Iris pigment epithelial cell (primary cell): ENCODE measurements at places on chromosomes 5 and 9.

DNA sequence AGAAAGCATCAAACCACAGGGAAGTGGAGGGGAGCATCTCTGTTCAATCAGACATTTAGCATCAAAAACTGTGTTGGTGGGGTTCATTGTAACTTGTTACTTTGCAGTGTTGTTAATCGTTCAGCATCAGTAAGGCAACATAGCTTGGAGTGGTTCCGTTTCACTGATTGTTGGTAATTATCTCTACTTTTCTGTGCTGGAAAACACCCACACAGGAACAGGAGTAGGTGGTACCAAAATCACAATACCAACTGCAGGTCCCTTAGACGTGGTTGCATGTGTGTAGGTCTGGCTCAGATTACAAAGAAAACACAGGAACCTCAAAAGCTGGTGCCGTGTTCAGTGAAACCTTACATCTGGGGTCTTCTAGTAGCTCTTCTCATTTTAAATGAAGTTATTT, 146.8 kb downstream of the RNF180 start:
- DNase-seq: no peak

GRCh38 chr9:5449521-5450358, 602 bp upstream of the CD274 start:
- no peak for DNase-seq

GRCh38 chr9:134359493-134360179, 33.4 kb downstream of the RXRA start:
- no peak for DNase-seq

DNA sequence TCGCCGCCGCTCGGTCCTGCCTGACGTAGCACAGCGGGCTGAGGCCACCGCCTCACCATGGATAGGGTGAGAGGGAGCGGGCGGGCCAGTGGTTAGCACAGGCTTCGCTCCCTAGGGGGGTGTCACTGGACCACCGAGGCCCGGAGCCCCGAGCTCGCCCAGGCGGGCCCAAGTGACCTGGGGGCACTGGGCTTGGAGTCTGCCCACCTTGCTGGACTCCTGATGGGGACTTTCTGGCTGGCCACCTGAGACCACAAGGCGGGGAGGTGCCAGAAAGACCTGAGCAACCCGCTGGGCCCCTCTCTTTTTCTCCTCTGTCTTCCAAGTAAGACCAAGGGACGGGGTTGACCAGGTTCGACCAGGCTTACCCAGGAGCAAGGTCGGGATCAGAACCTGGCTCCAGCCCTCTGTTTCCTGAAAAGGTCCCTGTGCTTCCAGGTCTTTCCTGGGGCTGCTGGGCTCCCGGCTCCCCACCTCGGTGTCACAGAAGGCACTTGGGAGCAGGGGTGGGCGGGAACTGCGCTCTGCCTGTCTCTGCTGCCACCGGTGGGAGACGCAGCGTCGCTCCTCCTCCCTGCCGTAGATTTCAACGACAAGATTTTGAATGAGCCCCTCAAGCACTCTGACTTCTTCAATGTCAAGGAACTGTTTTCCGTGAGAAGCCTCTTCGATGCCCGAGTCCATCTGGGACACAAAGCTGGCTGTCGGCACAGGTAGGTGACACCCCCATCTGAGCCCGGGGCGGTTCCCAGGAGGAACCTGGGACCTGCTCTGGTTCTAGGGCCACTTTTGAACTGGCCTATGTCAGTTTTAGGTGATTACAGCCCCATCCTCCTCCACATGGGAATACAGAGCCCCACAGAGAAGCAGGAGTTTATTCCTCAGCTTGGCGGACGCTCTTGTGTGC, 1.0 kb downstream of the MRPS2 start:
- peak; percentile 74 for DNase-seq
